Progenitor cell of endocrine pancreas (in vitro differentiated cells): ENCODE measurements at places on chromosomes 7 and 10. TPM values are rescaled to one million over a fixed set of nuclear protein-coding genes. Genes with fewer than 3 reads are reported as not detected.

GPRIN2 gene
- 14.0 and 19.8 TPM in 2 replicates for total RNA-seq

IL2RA gene
- total RNA-seq: not detected in 2 replicates

VAX1 gene
- not detected in 2 replicates for total RNA-seq

KCNH2 gene
- 6.9 and 9.4 TPM in 2 replicates for total RNA-seq

PRKG1 gene
- 3.7 and 4.6 TPM in 2 replicates for total RNA-seq

GNAT3 gene
- total RNA-seq: not detected in 2 replicates

CDNF gene
- total RNA-seq: 1.3 and 2.3 TPM in 2 replicates

ETV1 gene
- total RNA-seq: 25.2 and 27.3 TPM in 2 replicates

OR2A1 gene
- total RNA-seq: 0.12 TPM in 1 of 2 replicates, not detected in the other

ZNF727 gene
- total RNA-seq: not detected in 2 replicates

NFE2L3 gene
- total RNA-seq: 25.5 and 28.0 TPM in 2 replicates

C10orf95 gene
- total RNA-seq: 0.73 and 0.77 TPM in 2 replicates

CHCHD2 gene
- 137 TPM in 2 replicates for total RNA-seq

IL15RA gene
- 0.48 and 1.5 TPM in 2 replicates for total RNA-seq

IKZF1 gene
- 0.36 and 0.42 TPM in 2 replicates for total RNA-seq

EFCAB10 gene
- 0.53 and 0.73 TPM in 2 replicates for total RNA-seq

ENTPD1 gene
- total RNA-seq: 0.29 TPM in 1 of 2 replicates, not detected in the other

PIK3AP1 gene
- 40.0 TPM in 2 replicates for total RNA-seq

HMX2 gene
- not detected in 2 replicates for total RNA-seq

LRRD1 gene
- total RNA-seq: 0.31 and 0.34 TPM in 2 replicates

PAPOLB gene
- total RNA-seq: 0.07 and 0.10 TPM in 2 replicates

SKIDA1 gene
- 13.6 and 15.3 TPM in 2 replicates for total RNA-seq

DNAH11 gene
- 1.0 and 1.6 TPM in 2 replicates for total RNA-seq

SAMD9 gene
- total RNA-seq: 0.24 and 0.29 TPM in 2 replicates

OPALIN gene
- total RNA-seq: not detected in 2 replicates

PDK4 gene
- total RNA-seq: 21.0 and 29.1 TPM in 2 replicates

OR6V1 gene
- total RNA-seq: not detected in 2 replicates

TRIL gene
- total RNA-seq: 8.0 and 9.3 TPM in 2 replicates

SLC26A3 gene
- total RNA-seq: 2.0 and 2.8 TPM in 2 replicates

GPR26 gene
- not detected in 2 replicates for total RNA-seq

NKX2-3 gene
- not detected in 2 replicates for total RNA-seq

SPDYE18 gene
- 0.60 and 0.93 TPM in 2 replicates for total RNA-seq

GIMAP6 gene
- total RNA-seq: not detected in 2 replicates

CYP2C8 gene
- total RNA-seq: 7.3 and 8.1 TPM in 2 replicates

SMNDC1 gene
- total RNA-seq: 39.4 and 41.4 TPM in 2 replicates

PLEKHS1 gene
- not detected in 2 replicates for total RNA-seq

CTAGE4 gene
- total RNA-seq: 5.4 and 6.9 TPM in 2 replicates

DMBT1 gene
- 0.64 and 1.0 TPM in 2 replicates for total RNA-seq

STEAP1B gene
- total RNA-seq: 0.89 and 1.2 TPM in 2 replicates

APBB1IP gene
- 0.24 and 0.38 TPM in 2 replicates for total RNA-seq

CRTAC1 gene
- total RNA-seq: 4.2 and 4.6 TPM in 2 replicates

HTR5A gene
- not detected in 2 replicates for total RNA-seq

EBLN1 gene
- not detected in 2 replicates for total RNA-seq

STK17A gene
- total RNA-seq: 23.0 and 23.9 TPM in 2 replicates

CREB5 gene
- 4.6 and 5.4 TPM in 2 replicates for total RNA-seq

BMPER gene
- 0.36 and 0.69 TPM in 2 replicates for total RNA-seq

CCT6A gene
- total RNA-seq: 150 and 159 TPM in 2 replicates

CH25H gene
- not detected in 2 replicates for total RNA-seq

PARP12 gene
- total RNA-seq: 3.4 TPM in 2 replicates

HOXA13 gene
- total RNA-seq: not detected in 2 replicates

NPC1L1 gene
- 21.0 and 21.2 TPM in 2 replicates for total RNA-seq

GPR85 gene
- 0.20 and 0.36 TPM in 2 replicates for total RNA-seq

GPR146 gene
- total RNA-seq: 1.6 and 1.9 TPM in 2 replicates

HOGA1 gene
- 10.5 and 11.9 TPM in 2 replicates for total RNA-seq

CNNM1 gene
- total RNA-seq: 0.36 and 0.38 TPM in 2 replicates

MAGI2 gene
- 11.4 and 13.4 TPM in 2 replicates for total RNA-seq

THSD7A gene
- 4.7 and 8.1 TPM in 2 replicates for total RNA-seq

PPP1R3C gene
- 29.5 and 30.0 TPM in 2 replicates for total RNA-seq

DKK1 gene
- total RNA-seq: 2.5 and 4.7 TPM in 2 replicates
